ENCODE measurements at places on chromosomes 16 and 17.

DNA sequence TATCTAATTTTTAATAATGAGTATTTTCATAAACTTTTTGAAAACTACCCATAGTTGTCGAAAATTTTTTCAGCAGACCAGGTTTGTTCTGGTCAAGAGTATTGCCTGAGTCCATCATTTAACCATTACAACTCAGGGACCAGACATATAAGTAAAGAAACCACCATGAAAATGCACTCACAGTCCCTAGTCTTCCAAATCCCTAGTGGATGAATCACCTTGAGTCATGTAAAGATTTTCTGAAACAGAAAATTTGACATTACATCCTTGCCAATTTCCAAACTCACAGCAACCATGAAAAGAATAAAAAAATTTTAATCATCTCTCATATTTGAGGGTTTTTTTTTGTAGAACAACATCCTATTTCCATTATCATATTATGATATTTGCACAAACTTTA, 1337.5 kb upstream of the CDH8 start:
- no peak for DNase-seq

DNA sequence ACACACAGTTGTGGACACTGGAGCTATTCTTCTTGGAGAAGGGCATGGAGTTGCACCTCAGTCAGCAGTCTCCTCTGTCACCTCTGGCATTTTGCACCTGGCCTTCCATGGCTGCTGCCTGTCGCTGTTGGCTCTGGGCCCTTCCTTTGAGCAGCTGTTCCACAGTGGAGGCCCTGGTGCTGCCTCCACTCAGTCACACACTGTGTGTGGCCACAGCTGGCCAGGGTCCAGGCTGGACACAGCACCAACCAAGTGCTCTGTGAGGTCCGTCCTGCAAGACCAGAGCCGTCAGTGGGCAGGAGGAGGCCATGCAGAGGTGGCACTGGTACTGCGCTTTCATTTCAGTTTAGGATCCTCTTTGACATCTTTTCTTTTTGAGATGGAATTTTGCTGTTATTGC, 21.6 kb upstream of the MED9 start:
- no peak for DNase-seq

DNA sequence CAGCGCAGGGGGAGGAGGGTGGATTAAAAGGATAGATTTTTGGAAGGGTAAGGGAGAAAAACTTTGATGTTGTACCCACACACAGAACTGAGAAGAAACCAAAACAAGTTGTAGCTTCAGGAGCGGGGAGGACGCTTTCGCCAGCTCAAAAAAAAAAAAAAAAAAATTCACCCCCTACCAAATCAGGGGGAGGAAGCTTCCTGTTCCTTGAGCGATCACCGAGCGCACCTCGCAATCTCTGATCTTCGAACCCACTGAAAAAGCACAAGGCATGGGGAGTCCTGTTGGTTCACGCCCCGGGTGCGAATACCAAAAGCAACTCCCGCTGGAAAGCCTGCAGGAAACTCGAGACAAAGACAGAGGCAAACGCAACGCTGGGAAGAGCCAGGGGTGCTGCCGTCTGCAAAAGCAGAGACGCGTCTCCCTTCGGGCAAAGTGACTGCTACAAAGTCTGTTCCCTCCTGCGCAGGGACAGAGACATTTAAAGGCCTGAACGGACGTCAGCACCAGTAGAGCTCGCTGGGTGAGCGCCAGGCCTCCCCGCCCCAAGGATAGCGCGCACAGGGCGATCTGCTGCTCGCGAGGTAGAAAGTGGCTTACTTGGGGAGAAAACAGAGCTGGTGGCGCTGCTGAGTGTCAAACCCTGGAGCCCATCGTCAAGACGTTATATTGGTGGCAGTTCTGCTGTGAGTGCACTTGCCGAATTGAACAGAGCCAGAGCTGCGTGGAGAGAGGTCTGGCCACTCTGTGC, 190.4 kb downstream of the USP22 start:
- peak; percentile 21 for DNase-seq

DNA sequence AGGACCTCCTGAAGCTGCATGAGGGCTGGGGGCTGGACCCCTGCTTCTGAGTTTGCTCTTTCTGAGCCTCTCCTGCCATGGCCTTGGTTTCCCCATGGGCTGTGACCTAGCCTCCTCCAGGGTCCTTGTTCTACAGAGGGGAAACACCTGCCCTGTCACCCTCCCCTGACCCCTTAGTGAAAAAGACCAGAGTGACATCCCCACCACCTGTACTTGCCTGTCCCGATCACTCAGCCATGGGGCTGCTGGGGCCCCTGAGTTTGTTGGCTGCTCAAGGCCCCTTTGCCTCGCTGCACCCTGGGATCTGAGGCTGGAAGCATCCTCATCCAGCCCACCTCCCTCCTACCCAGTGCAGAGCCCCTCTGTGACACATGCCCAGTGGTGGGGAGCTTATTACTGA, 800 bp downstream of the NOD2 start:
- DNase-seq = no peak

DNA sequence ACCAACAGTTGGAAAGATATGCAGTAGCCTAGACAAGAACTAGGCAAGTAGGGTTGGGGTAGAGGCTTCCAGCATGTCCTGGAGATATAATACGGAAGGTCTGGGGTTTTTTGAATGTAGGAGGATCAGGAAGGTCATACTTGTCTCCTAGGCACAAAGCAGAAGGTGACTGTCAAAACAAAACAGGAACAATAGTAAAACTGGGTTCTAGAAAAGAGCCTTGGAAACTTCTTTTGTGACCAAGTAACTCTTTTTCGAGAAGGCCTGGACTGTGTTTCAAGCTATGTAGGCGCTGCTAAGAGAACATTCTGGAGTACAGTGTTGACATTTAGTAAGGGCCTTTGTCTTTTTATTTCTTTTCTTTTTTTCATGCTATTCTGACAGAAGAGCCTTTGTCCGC, 26.9 kb upstream of the TENT4B start:
- no peak for DNase-seq

GRCh38 chr17:79942591-79943346, 92.9 kb downstream of the TBC1D16 start:
- DNase-seq = no peak

DNA sequence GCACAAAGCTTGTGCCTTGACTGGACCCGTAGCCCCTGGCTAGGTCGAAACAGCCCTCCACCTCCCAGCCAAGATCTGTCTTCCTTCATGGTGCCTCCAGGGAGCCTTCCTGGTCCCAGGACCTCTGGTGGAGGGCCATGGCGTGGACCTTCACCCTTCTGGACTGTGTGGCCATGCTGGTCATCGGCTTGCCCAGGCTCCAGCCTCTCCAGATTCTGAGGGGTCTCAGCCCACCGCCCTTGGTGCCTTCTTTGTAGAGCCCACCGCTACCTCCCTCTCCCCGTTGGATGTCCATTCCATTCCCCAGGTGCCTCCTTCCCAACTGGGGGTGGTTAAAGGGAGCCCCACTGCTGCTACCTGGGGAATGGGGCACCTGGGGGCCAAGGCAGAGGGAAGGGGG, 3.5 kb downstream of the CTRL start:
- DNase-seq = no peak

DNA sequence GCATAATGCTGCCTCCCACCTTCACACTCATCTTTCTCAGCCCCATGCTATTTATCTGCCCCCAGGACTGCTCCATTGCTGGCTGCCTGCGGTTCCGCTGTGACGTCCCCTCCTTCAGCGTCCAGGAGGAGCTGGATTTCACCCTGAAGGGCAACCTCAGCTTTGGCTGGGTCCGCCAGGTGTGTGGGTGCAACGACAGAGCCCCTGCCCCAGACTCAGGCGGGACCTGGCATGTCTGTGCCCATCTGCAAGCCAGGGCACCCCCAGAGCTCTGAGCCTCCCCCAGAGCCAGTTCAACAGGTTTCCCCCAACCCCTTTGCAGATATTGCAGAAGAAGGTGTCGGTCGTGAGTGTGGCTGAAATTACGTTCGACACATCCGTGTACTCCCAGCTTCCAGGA, 12.9 kb upstream of the ITGAD start:
- DNase-seq = no peak

GRCh38 chr17:78400581-78401240, 22.3 kb downstream of the PGS1 start:
- no peak for DNase-seq

- DNase-seq = no peak
These were observed 16.5 kb downstream of the CRISPLD2 start for GRCh38 chr16:84836234-84836647.

- DNase-seq = no peak
These were observed 29.8 kb upstream of the DNAH17 start for GRCh38 chr17:78607038-78607437.

DNA sequence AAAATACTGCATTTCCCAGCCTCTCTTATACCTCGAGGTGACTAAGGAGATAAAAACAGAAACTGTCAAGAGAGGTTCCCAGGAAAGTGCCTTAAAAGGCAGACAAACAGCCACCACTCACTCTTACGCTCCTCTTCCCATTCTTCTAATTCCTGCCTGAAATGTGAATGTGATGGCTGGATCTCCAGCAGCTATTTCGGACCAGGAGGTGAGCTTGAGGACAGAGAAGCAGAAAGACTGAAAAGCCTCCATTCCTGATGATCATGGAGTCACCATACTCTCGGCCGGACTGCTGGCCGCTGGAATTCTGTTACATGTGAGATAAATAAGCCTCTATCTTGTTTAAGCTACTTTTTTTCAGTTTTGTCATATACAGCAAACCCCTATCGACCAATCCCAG, 41.4 kb upstream of the ABR start:
- no peak for DNase-seq

DNA sequence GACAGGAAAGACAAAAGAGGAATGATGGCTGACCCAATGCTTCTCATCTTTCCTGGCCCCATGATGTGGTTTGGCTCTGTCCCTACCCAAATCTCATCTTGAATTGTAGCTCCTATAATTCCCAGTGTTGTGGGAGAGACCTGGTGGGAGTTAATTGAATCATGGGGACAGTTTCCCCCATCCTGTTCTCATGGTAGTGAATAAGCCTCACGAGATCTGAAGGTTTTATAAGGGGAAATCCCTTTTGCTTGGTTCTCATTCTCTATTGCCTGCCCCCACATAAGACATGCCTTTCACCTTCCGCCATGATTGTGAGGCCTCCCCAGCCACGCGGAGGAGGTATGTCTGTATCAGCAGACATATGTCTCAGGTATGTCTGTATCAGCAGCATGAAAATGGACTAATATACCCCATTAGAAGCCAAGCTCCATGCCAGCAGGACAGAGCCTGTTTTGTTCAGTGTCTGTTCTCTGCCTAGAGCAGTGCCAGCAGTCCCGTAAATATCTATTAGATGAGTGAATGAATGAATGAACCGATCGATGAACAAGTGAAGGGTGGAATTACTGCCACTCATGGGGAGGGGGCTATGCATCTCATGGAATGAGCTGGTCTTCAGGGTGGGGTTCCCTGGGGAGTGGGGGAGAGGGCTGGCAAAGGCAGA, 304.4 kb downstream of the SOX9 start:
- DNase-seq = no peak

GRCh38 chr16:9906218-9906617, 276.0 kb downstream of the GRIN2A start:
- no peak for DNase-seq

Data from NCI-H1930 (cell line).